ENCODE measurements at places on chromosomes 3 and 15.
A peak's percentile ranks its signal among the peaks of the same experiment; 100 is the strongest.

GRCh38 chr15:52527911-52528563 lies 643 bp downstream of the MYO5A start:
- peak; percentile 22 for DNase-seq

- DNase-seq, result no peak
These were observed 46.8 kb downstream of the PXK start for GRCh38 chr3:58379351-58380073.

DNA sequence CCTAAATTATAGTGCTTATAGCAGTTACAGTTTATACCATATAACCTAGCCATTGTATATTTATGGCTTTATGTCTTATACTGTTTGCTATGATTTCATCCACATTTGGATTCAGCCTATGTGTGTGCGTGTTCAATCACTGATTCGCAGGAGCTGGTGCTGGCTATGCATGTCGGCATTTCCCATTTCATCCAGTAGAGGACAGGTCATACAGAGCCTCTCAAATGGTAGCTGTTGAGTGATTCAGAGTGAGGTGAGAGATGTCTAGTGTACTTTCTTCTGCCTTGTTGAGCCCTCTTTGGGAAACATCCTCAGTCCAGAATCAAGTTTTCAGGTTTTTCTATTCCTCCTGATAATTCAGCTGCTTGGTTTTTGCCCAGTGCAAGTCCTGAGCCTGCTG lies 76.1 kb downstream of the FRMD4B start:
- no peak for DNase-seq

DNA sequence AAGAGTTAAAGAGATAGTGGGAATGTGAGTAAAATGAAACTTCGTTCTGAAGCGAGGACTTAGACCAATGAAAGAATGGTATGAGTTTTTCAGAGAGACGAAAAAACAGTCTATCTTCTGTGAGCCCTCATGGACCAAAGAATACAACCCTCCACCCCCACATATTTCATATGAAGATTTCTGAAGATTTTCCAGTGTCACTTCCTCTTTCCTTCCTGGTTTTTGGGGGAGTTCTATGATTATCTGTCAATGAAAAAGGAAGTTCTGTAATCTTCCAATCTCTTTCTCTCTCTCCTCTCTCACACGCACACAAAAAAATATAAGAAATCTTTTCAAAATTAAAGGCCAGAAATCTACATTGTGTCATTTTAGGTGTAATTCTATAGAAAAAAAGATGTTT lies 27.7 kb downstream of the CMSS1 start:
- no peak for DNase-seq

- DNase-seq, result no peak
These were observed 123.8 kb upstream of the BNIP2 start for GRCh38 chr15:59812889-59813288.

DNA sequence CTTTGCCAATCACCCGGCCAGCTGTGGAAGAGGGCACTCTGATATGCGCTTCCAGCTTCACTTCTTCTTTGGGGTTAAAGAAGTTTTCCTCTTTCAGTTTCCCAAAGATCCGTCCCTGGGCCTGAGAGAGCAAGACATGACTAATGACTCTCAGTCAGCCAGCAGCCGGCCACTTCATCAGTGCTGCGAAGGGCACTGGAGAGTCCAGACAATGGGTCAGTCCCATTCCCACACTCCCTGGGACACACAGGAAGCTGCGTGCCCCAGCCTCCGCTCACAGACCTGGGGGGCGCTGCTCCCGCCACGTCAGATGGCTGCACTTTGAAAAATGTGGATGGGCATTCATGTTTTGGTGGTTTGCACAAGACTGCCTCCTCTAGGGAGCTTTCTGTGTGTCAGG lies 63.3 kb downstream of the SENP2 start:
- peak; percentile 71 for DNase-seq

DNA sequence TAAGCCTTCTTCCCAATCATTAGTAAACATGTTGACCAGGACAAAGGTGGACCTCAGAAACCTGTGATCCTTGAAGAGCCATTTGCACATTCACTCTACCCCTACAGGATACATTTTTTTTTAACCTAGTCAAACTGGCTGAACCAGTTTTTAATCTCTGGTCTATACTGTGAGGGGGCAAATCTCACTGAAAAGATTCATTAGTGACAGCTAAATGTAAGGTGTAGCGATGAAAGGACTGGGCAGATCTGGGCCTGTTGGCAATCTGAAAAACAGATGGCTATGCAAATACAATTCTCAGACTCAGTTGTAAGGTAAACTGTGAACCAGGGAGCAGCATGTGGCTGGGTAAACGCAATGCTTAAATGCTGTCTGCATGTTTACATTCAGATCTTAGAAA lies 75.6 kb upstream of the SNTN start:
- no peak for DNase-seq

GRCh38 chr3:134252766-134253165 lies 2.1 kb upstream of the RYK start:
- no peak for DNase-seq

DNA sequence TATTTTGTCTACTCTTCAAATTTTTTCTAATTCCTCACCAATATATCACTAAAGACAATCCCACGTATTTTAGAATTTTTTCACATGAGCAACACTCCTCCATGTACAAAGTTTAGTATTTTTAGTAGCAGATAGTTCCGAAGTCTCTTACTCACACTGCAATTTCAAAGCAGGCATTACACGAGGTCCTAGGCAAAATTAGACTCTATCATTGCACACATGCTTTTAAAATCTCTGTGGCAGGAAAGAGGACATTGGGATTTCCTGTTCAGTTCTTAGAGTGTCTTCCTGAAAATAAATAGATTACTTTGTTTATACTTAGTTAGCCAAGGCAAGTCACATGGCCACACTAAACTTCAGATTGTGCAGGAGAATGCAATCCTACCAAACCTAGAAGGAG lies 847.7 kb downstream of the ROBO2 start:
- DNase-seq, result no peak

DNA sequence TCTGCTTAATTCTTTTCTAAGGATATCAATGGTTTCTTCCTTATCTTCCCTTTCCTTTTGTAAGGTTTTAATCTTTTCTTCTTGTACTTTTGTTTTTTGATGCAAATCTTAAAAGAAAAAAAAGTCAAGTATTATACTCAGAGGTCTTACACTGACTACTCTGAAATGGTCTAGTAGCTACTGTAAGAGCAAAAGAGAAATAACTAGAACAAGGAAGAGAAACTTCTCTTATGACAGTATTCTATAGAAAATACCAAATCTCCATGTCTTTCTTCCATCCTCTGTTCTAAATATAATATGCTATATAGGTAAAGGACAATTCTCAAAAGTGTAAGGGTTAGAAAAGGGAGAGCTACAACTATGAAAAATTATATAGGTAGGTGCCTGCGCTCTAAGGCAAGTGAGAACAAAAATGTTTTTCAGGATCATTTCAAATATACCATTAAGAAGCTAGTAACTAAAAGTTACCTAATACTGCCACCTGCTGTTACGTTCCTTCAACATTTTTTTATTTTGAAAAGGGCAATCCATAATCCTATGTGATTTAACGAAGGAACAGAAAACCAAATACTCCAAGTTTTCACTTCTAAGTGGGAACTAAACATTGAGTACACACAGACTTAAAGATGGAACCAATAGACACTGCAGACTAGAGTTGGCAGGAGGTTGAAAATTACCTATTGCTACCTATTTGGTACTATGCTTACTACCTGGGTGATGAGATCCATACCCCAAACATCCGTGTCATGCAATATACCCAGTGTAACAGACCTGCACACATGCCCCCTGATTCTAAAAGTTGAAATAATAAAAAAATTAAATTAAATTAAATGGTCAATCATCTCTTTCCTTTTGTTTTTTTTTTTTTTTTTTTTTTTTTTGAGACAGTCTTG lies 36.7 kb downstream of the CIP2A start:
- no peak for DNase-seq

- no peak for DNase-seq
These were observed 835.4 kb upstream of the NR2F2 start for GRCh38 chr15:95494971-95495541.

- DNase-seq, result peak; percentile 43
These were observed 74.6 kb downstream of the ITGB5 start for GRCh38 chr3:124812291-124813265.

GRCh38 chr3:14425581-14426304 lies 23.3 kb downstream of the SLC6A6 start:
- DNase-seq, result no peak

DNA sequence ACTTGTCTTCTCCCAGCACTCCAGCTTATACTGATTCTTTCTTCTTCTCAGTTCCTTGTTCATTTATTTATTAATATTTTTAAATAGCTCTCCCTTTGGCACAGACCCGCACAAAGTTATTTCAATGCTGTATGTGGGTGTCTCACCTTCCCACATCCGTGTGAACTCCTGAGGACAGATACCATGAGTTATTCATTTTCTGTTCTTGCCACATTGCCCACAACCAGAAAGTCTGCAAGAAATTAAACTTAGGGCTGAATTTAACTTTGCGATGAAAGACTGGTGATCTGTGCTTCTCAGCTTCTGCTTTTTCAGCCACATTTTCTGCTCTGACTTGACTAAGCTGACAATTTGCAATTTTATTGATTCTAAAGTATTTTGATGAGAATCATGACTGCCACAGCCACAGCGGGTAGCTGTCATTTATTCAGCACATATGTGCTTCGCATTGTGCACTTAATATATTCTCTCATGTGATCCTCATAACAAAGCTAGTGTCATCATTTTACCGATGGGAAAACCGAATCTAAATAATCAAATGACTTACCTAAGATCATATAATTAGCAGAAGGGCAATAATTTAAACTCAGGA lies 569.8 kb downstream of the EDEM1 start:
- no peak for DNase-seq

DNA sequence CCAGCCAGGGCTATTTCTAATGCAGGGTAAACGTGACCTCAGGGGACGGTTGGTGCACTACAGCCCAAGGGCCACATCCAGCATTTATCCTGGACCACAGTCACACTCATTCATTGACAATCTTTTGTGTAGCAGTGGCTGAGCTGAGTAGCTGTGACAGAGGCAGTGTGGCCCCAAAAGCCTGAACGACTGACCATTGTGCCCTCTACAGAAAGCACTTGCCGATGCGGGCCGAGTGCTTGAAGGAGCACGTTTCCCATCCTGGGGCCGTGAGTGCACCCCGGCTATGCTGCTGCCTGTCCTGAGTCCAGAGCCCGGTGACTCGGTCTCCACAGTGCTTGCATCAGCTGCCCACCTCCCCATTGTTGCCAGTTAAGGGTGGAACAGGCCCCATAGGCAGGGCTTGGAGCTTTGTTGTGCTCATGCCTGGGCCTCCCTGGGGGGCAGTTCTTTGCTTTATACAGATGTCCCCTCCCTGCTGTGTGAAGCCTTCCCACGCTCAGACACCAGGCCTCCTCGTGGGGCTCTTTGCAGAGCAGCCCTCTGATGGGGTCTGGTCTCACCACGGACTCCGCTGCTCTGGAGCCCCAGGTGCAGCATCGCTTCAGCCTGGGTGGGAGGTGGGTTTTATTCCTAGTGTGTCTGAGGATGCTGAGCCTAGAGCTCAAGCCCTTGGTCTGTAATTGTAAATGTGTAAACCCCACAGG lies 13.0 kb upstream of the SNRPA1 start:
- no peak for DNase-seq

DNA sequence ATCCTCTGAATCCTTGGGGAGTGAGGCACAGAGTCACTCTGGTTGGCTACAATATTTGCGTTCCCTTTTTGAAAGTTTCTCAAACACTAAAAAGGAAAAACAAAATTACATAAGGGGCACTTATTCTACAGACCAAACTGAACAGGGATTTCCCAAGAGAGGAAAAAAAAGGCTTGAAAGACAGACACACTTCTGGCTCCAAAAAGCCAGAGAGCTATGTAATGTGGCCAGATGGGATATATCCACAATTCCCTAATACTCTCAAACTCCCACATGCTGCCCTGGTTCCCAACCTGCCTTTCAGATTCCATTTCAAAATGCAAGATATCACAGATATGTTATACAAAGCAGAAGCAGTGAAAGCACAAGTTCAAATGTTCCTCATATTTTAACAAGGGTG lies 1.6 kb downstream of the FRMD4B start:
- DNase-seq, result no peak

DNA sequence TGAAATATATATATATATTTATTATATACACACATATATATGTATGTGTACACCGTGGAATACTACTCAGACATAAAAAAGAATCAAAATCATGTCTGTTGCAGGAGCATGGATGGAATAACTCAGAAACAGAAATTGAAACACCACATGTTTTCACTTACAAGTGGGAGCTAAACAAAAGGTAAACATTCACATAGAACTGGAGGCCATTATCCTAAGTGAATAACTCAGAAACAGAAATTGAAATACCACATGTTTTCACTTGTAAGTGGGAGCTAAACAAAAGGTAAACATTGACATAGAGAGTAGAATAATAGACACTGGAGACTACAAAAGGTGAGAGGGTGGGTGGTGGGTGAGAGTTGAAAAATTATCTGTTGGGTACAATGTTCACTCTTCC lies 171.5 kb upstream of the GOLIM4 start:
- DNase-seq, result no peak

GRCh38 chr3:124057420-124057819 lies 65.5 kb upstream of the ROPN1 start:
- no peak for DNase-seq

DNA sequence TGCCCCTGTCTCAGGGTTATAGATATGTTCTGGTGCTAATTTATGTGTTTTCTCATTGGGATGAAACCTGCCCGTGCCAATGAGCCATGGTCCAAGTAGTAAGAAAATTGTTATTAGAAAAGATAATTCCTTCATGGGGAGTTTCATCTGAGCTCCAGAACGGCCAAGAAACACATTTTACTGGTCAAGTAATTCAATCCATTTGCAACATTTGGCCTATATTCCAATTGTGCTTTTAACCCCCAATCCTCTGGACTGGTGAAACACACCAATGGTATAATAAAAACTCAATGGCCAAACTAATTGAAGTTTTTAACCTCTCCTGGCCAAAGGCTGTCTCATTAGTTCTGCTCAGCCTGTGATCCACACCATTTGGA lies 53.7 kb upstream of the XCR1 start:
- DNase-seq, result no peak

- no peak for DNase-seq
These were observed 408.2 kb upstream of the RASGRP1 start for GRCh38 chr15:38972831-38973230.

- no peak for DNase-seq
These were observed 161.9 kb downstream of the STAC start for GRCh38 chr3:36542186-36542585.

DNA sequence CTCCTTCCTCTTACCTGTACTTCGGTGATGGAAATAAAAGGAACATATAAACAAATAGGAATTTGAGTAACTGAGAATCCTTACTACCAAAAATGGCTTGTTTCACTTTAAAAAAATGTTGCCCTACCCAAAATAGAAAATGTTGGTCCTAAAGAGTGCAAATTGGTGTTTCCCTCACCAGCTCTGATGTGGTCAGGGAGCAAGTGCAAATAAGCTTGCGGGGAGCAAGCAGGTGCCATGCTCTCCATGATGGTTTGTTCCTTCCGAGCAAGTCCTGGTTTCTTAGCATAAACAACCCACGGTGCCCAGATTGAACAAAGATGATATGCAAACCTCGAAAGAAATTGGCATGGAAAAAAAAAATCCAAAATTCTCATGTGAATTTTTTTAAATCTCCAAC lies 68.8 kb downstream of the PGPEP1L start:
- no peak for DNase-seq
